Stimulated activated CD8-positive, alpha-beta memory T cell treated with anti-CD3 and anti-CD28 coated beads, Interleukin-12 subunit alpha, Interleukin-12 subunit beta, amount 100 ng/mL, for 4 hours (primary cell): ENCODE measurements at places on chromosomes 13 and 19.

DNA sequence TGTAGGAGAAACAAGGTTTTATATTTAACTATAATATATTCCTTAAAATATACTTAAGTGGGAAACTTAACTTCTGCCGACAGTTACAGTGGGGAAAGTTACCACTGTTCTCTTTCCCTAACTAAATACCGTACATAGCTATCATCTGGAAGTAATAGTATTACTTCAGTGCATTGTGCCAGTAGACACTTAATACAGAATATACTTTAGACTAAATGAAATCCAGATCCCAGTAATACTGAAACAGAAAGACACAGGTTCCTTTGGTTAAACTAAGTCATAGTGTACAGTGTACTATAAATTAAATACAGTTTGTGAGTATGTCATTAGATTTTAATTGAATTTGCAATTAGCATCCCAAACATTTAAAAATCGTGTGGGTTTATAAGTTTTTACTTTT is 107.5 kb downstream of the PCCA start:
- no peak for DNase-seq

- no peak for DNase-seq
Measured at GRCh38 chr13:94966422-94966955, 254.1 kb upstream of the SOX21 start.

DNA sequence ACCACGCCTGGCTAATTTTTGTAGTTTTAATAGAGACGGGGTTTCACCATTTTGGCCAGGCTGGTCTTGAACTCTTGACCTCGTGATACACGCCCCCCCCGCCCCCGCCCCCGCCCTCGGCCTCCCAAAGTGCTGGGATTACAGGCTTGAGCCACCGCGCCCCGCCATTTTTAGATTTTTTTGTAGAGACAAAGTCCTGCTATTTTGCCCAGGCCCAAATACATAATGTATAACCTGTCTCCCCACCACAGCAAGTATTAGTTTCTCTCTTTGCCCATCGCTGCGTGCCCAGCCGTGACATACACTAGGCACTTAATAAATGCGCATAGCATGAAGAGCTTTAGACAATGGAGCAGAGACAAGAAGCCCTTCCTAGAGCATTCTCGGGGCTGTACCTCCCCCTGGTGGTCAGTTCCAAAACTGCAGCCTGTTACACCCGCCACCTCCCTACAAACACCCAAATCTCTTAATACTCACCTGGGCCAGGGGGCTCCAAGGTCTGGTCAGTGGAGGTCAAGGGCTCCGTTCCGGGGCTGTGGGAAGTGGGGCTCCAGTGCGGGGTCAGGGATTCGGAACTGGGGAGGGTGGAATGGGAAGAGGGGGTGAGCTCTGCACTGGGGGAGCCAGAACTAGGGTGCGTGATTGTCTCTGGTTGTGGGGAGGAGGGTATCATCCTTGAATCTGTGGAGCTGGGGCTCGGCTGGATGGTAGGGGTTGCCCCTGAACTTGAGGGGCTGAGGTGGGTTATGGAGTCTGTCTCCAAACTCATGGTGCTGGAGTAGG is 22.5 kb downstream of the IQCN start:
- DNase-seq = peak; percentile 56

DNA sequence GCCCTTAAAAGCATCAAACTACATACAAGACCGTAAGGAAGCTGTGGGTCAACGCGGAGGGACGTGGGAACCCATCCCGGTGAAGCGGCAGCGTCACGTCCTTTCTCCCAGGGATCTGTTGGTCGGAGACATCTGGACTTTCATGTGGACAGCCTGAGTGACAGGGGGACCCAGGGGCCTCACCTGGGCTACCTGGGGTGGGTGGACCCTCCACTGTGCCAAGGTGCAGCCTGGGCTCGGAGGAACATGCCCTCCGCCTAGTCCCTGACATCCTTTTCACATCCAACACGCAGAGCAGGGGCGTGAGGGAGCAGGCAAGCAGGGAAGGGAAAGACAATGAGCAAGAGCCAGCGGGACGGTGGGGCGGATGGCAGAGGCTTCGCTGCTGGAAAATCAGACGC is 13.8 kb upstream of the GARIN5A start:
- DNase-seq = no peak

DNA sequence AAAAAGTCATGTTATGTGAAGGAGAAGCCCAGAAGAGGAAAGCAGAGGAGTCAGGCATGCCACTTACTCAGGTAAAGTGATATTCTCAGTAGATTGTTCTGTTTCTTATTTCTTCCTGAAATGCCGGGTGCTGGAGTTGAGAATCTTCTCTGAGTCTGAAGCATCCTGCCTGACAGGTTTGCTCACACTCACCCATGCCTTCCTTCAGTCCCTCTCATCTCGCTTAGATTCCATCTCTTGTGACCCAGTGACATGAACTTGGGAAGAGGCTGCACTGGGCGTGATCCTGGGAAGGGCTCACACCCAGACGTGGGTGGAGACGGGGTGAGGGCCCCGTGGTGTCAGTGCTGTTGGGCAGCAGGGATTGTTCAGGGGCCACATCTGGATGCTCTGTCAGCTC is 8.1 kb downstream of the ZNF766 start:
- DNase-seq = no peak

DNA sequence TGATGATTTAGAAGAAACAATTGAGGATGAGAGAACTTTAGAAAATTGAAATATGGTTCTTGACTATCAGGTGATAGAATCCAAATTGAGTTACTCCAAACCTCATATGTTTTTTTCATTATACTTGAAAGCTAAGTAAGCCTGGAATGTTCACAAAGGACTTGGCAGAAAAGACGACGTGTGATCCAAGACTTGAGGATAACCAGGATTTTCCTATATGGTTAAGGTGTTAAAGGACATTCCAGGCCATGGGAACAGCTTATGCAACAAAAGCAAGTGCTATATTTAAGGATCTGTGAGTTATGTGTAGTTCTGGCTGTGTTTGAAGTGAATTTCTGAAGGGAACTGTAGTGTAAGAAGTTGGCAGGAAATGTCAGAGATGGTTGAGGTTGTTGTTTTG is 52.5 kb downstream of the SLITRK1 start:
- no peak for DNase-seq

DNA sequence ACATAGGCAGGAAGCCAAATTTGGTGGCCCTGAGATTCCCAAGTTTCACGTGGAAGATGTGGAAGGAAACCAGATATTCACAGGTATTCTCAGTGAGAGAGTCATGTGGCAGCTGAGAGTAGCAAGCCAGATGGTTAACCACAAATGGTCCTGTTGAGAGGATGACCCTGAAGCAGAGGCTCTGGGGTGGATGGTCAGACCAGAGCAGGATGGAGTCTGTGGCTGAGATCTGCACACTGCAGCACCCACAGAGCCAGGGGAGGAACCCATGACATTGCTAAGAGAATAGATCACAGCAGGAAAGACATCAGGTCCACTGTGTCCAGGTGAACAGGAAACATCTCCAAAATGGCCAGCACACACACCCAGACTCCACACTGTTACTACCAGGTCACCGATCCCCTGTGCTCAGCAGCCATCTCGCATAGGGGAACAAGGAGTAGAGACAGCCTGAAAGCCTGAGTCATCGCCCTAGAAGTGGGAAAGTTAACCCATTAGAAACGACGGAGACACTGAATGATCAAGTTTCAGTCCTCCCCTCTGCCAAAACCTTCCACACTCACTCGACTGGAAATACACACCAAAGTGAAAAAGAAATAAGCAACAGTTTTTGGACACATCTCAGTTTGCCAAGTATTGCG is 160.0 kb downstream of the RBM26 start:
- no peak for DNase-seq
